ENCODE measurements at places on chromosomes 1 and 21.

DNA sequence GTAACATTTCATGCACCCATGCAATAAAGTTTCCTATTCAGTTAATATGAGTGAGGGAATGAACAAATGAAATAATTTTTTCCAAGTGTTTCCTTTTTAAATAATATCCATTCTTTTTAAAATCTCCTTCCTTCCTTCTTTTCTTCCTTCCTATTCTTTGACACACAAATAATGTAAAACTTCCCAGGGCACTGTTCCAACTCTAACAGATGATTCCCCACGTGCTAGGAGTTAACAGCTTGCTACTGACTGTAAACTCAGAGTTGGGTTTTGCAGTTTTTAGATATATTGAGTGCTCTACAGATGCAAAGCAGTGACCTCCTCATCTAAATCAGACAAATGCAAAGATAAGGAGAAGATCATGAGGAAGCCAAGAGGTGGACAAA lies 54.0 kb upstream of the POU2F1 start:
- DNase-seq: no peak

GRCh38 chr1:113657556-113658063 lies 101.7 kb downstream of the PHTF1 start:
- no peak for DNase-seq

GRCh38 chr1:37704966-37705365 lies 12.7 kb downstream of the CDCA8 start:
- peak; percentile 18 for DNase-seq

- DNase-seq: no peak
Observed at GRCh38 chr1:205267306-205267902, 39.7 kb downstream of the TMCC2 start.

DNA sequence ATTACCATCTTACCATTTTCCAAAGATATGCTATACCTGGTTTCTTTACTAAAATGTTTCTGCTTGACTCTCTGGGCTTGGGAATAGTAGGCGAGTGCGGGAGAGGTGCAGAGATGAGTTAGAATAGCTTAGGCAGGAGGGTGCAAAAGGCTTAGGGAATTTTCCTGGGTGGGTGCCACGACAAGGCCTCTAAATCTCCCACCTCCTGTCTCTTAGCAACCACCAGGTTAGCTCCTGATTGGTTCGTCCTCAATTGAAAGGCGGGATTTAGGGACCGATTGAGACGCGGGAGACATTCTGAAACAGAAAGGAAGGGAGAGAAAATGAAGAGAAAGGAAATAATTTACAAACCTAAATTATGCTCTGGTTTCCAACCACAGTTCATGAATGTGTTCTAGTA lies 3.1 kb downstream of the ACKR1 start:
- DNase-seq: no peak

GRCh38 chr1:19377812-19378718 lies 65.9 kb downstream of the SLC66A1 start:
- DNase-seq: no peak

GRCh38 chr1:179014123-179014522 lies 11.6 kb upstream of the FAM20B start:
- DNase-seq: no peak

DNA sequence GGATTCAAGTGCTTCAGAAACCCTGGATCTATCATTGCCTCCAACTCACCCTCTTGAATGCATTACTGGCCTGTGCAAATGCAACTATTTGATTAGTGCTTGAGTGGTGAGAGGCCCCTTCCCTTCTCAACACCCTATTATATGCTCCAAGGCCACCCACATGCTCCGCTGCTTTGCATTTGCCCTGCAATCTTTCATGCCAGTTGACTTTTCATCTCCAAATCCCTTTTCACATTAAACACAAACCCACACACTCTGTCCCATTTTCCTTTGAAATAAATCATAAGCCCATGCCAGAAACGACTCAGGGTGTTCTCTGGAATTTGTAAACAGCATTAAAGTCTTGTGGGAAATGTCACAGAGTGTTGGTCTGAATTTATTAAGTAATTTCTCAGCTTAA lies 78.9 kb upstream of the CTTNBP2NL start:
- DNase-seq: no peak

DNA sequence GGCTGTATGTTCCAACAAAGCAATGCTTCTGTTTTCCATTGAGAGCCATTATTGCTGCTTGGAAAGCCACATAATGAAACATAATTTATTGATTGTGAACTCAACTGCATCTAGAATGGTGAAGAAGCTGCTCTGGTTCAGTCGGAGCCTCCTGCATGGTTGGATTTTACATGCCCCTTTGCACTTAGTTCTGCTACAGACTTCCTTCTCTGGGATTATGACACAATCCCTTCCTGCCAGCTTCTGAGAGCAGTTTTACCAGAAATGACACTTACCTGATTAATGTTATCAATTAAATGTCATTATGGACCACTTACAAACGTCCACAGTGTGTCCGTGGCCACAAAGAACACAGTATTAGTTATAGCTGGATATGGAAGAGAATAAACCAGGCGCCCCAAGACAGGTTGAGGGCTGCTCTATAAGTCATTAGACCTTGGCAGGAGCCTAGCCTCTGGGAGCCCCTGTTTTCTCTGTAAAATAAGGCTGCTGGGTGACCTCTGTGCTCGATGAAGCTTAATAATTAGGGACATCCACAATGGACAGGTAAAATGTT lies 7.0 kb upstream of the CD58 start:
- no peak for DNase-seq

DNA sequence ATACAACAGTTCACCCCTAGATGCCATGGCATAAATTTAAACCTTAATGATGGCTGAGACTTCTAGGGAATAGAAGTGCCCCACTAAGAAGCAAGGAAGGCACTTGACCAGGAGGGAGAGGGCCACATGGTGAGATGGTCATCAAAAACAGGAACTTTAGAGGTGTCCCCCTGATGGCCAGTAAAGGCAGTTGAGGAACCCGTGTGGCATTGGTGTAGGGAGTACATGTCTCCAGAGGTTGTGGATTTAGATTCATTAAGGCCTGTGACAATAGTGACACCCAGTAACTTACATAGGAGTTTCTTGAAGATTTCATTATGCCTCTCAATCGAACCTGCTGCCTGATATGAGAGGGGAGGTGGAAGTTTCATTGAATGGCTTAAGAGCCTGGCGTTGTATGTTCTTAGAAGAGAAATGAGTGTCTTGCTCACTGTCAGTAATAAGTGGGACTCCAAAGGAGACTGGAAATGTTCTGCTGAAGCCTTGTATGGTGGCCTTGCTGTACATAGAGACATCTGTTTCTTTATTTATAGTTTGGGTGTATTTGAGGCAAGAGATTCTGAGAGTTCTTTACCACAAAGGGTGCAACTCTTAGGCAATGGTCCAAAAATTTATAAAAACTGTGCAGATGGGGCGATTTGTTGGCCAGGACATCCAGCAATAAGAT lies 27.9 kb downstream of the EDARADD start:
- DNase-seq: no peak

GRCh38 chr1:204487256-204487615 lies 7.4 kb downstream of the PIK3C2B start:
- DNase-seq: no peak

GRCh38 chr1:111895469-111895868 lies 94.0 kb downstream of the KCND3 start:
- DNase-seq: no peak

- no peak for DNase-seq
Observed at GRCh38 chr21:31903896-31904295, 31.1 kb downstream of the HUNK start.

GRCh38 chr21:25496825-25497482 lies 110.3 kb downstream of the MRPL39 start:
- no peak for DNase-seq

GRCh38 chr1:217369271-217369981 lies 261.5 kb downstream of the GPATCH2 start:
- no peak for DNase-seq

- no peak for DNase-seq
Observed at GRCh38 chr1:96234299-96234698, 487.3 kb upstream of the PTBP2 start.
